Stimulated activated CD8-positive, alpha-beta memory T cell treated with anti-CD3 and anti-CD28 coated beads, Interleukin-15, amount 100 ng/mL, for 24 hours (primary cell): ENCODE measurements at places on chromosomes 1 and 21.
A peak's percentile ranks its signal among the peaks of the same experiment; 100 is the strongest.

- no peak for DNase-seq
These were observed 136.7 kb downstream of the CENPF start for GRCh38 chr1:214739621-214740238.

- no peak for DNase-seq
These were observed 2.6 kb downstream of the EFHD2 start for GRCh38 chr1:15412175-15412800.

GRCh38 chr1:209162651-209163050 is 420.9 kb upstream of the CAMK1G start:
- DNase-seq = no peak

GRCh38 chr1:45535988-45536766 is 14.4 kb upstream of the AKR1A1 start:
- no peak for DNase-seq

DNA sequence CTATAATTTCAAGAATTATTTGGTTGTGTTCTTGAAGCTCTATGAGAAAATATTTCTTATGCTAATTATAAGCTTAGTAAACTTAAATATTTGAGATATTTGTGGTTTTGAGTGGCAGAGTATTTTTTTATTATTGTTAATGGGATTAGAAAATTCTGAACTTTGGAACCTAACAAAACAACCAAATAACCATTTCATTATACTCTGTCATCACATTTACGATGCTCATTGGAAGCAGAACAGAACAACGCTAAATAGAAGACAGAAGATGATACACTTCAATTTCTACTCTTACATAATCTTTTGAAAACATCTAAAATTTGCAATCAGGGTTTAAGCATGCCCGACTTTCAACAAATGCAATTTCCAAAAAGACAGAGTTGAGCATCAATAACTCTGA is 270.2 kb downstream of the PTPRC start:
- no peak for DNase-seq

DNA sequence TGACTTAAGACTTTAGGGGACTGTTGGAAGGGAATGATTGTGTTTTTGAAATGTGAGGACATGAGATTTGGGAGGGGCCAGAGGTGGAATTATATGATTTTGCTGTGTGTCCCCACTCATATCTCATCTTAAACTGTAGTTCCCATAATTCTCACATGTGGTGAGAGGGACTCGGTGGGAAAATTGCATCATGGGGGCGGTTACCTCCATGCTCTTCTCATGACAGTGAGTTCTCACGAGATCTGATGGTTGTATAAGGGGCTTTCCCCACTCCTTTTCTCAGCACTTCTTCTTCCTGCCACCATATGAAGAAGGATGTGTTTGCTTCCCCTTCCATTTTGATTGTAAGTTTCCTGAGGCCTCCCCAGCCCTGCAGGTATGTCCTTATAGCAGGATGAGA is 35.0 kb upstream of the SCAF4 start:
- DNase-seq = no peak

DNA sequence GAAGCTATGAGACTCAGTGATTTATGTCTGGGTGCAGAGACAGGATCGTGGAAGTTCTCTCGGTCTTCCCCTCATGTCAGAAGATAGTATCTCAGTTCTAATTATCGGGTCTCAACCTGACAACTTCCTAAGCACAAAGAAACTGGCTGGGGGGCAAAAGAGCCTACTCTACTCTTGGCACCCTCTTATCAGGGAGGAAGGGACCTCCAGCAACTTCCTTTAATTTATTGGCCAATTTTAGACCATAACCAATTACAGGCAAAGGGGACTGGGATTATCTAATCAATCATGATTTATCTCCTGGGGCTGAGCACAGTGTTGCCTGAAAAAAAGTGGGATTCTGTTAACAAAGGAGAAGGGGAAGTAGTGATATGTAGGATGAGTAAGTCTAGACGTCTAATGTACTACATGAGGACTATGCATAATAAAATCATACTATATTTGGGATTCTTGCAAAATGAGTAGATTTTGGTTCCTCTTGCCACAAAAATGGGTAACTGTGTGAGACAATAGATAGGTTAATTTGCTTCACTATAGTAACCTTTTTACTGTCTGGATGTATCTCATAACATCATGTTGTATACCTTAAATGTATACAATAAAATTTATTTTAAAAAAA is 98.8 kb downstream of the ZFYVE9 start:
- DNase-seq = no peak

DNA sequence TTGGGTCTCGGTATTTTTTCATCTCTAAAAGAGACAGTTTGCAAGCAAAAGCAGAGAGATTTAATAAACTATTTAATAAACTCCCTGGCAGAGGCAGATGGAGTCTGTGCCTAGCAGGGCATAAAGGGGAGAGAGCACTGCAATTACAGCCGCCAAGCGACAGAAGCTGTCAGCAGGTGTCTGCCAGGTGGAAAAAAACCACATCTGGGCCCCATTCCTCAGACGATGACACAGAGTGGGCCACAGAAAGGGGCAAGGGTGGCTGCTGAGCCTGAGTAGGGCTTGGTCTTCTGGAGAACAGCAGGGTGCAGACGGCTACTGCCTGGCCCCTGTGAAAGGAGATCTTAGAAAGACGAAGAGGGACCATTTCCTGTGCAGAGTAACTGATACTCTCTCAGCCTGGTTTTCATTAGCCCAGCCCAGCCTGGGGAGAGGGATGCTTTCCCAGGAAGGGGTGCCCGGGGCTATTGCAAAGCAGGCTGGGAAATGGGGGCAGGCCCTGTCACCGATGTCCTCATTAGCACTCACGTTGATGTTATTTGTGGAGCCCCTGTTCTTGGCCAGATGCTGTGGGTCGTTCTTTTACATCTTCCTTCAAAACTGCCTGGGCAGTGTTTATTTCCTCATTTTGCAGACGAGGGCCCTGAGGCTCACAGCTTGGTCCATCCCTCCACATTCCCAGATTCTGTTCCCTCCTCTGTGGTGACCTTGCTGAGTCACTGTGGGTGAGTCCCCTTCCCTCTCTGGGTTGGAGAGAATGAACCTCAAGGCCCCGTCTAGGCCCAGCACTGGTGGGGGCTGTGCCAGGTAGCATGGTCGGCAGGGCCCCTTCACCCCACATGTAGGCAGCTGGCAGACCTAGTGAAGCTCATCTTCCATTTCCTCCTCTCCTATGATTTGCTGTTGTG is 472.7 kb downstream of the PTPRU start:
- no peak for DNase-seq

DNA sequence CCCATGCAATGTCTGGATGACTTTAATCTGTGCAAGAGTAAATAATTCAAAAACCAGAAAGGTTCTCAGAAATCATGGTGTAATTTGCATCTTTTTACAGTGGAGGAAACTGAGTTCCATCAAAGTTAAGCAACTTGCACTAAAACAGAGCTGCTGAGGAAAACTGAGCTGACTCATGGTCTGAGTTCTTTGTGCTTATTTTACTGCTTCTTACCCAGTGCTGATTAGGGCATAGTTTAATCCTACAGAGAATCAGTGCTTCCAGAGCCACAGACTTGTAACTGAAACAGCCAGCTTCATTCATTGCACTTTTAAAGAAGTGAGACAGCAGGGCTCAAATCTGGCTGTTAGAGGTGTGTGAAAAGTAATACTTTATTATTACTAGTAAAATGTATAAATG is 10.9 kb upstream of the RWDD3 start:
- no peak for DNase-seq

- no peak for DNase-seq
These were observed 335.0 kb upstream of the GREM2 start for GRCh38 chr1:240946926-240947325.

DNA sequence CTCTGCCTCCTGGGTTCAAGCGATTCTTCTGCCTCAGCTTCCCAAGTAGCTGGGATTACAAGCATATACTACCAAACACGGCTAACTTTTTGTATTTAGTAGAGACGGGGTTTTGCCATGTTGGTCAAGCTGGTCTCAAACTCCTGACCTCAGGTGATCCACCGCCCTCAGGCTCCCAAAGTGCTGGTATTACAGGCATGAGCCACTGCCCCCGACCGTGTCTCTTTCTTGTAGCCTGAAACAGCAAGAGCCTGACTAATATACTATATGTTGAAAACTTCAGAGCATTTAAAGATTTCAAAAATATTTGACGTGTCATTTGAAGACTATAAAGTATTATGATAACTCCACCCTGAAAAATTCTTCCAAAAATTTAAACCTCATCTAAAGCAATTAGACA is 71.7 kb upstream of the ZNF648 start:
- no peak for DNase-seq

GRCh38 chr1:116569776-116570357 is 959 bp downstream of the CD58 start:
- DNase-seq = no peak

GRCh38 chr1:43054961-43055360 is 96.3 kb upstream of the SLC2A1 start:
- no peak for DNase-seq

GRCh38 chr21:29121759-29122158 is 8.7 kb upstream of the MAP3K7CL start:
- no peak for DNase-seq

- DNase-seq = no peak
These were observed 15.8 kb upstream of the SH2D2A start for GRCh38 chr1:156832434-156832833.

- no peak for DNase-seq
These were observed 22.8 kb upstream of the KCNC4 start for GRCh38 chr1:110187139-110187890.

- DNase-seq = no peak
These were observed 95.7 kb downstream of the RHOU start for GRCh38 chr1:228830954-228831481.

GRCh38 chr1:228697207-228698016 is 37.9 kb upstream of the RHOU start:
- no peak for DNase-seq

- no peak for DNase-seq
These were observed 254.7 kb downstream of the NFIA start for GRCh38 chr1:61337037-61337436.

- peak; percentile 26 for DNase-seq
These were observed 27.5 kb upstream of the SLAMF6 start for GRCh38 chr1:160550572-160551034.

- no peak for DNase-seq
These were observed 39.2 kb downstream of the CDK18 start for GRCh38 chr1:205543351-205544301.

- DNase-seq = no peak
These were observed 123.7 kb downstream of the UBE2U start for GRCh38 chr1:64327119-64327518.

DNA sequence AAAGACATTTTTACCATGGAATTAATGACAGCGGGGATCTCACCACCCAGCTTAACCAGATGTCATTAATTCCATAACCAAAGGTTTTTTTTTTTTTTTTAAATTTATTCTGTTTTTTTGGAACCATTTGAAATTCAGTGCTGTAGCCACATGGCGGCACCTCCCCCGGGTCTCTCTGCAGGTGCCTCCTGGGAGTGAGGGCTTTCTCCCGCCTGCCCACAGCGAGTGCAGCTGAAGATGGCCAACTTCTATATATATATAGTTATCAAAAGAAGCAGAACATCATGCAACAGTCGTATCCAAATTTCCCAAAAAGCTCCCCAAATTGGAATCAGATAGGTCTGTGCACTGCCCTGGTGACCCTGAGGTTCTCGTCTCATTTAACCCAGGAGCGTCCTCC is 3.6 kb downstream of the KRTAP10-8 start:
- DNase-seq = no peak

GRCh38 chr1:109912873-109913272 is 2.2 kb downstream of the CSF1 start:
- DNase-seq = no peak

- DNase-seq = no peak
These were observed 10.8 kb upstream of the A3GALT2 start for GRCh38 chr1:33331444-33332356.

DNA sequence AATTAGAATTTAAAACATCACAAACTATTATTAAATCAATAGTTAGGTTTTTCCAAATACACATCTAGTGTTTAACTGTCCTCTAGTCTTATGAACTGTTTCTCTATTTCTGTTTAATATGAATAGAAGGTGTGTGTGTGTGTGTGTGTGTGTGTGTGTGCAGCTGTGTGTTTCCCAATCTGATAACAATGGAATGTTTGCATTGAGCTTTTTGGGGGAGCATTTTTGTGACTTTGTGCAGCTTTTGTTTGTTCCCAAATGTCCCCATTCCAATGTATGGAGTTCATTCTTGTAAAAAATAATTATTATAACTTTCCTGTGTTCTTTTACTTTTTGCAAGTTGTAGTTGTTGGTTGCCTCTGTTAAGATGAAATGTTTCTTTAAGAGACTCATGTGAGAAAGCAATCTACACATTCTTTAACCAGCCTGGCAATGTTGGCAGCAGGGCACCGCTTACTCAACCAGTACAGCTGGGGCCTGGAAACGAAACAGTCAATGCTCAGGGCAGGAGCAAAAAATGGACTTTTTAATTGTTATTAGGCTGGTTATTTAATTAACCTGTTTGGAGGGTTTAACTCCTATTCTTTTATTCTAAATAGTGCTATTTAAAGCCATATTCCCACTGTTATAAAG is 354.3 kb downstream of the SRGAP2C start:
- DNase-seq = no peak

GRCh38 chr1:61356995-61357394 is 274.6 kb downstream of the NFIA start:
- DNase-seq = no peak

DNA sequence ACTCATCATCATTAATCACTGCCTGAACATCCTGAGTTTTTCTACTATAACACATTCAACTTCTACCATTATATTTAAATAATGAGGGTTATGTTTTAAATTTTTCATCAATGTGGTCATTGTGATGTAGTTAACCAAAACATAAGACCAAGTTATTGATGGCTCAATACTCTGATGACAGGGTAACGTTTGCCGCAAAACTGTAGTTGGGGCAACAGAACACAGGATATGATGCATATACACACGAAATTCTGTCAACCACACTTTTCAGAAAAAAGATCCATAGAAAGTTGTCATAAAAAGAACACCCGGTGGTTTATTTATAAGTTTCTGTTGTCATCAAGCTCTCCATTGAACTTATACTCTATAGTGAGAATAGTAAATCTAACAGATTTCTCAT is 121.7 kb upstream of the COL11A1 start:
- no peak for DNase-seq

GRCh38 chr1:160522622-160523345 is at the start of gene SLAMF6:
Gene SLAMF6 (minus strand): TSS chr1:160523255. CDS start chr1:160523192, 63 bp downstream.
- no peak for DNase-seq
